ENCODE measurements at places on chromosomes 6 and 20.

DNA sequence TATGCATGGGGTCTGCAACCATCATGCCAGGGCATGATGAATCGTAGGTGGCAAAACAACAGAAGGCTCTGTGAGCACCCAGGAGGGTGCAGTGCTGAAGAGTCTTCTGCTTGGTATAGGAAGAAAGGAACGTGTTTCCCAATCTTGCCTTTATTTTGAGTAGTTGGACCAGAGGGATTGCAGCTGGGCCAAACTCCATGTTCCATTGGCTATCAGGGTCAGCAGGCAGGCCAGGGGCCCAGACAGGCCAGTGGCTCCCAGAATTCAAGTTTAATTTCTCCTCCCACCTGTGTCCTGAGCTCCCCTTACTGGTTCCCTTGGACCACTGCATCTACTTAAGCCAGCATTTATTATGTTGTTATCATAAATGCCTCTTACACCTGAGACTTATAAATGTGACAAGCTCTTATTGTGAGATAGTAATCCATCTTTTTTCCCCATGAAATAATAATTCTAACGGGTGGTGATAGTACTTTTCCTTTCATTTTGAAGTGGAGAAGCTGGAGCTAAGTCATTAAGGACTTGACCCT is 918 bp upstream of the TRIM38 start:
- DNase-seq, result no peak

DNA sequence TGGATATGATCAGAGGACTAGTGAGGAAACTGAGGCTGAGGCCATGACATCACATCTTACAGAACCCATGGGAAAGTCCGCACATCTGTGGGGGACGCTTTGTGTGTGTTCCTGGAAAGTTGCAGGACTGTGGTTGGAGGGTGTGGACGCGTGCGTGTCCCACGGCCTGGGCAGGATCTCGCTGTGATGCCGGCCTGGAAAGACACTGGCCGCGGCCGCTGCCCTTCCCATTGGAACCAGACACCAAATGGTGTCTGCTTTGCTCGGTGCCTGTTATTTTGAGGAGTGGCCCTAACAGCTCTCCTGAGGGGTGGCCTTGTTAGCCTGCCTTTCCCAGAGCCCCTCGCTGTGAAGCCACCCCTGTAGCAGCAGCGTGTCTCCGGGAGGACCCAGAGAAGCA is 41.1 kb downstream of the DLL1 start:
- no peak for DNase-seq

GRCh38 chr6:158460602-158461169 is 99.2 kb upstream of the TMEM181 start:
- no peak for DNase-seq

GRCh38 chr20:62159839-62160238 is 16.3 kb downstream of the SS18L1 start:
- no peak for DNase-seq

DNA sequence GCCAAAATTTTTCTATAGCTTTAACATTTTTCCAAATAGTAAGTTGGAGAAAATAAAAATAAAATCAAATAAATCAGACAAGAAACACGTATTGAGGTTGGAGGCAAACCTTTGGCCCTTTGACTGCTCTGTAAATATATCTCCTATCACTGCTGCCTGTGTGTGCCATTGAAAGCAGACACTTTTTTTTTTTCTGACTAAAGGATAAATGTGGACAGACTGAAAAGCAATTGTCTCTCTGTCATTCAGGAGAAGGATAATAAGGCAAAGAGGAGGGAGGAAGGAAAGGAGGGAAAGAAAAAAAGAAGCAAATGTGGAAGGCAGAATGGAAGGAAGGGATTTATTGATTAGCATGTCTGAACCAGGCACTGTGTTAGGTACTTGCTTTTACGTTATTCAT is 85.2 kb upstream of the SULF2 start:
- no peak for DNase-seq

- no peak for DNase-seq
Observed at GRCh38 chr6:119436583-119436982, 87.0 kb upstream of the MAN1A1 start.

- no peak for DNase-seq
Observed at GRCh38 chr6:34745277-34746103, 11.8 kb upstream of the SNRPC start.

DNA sequence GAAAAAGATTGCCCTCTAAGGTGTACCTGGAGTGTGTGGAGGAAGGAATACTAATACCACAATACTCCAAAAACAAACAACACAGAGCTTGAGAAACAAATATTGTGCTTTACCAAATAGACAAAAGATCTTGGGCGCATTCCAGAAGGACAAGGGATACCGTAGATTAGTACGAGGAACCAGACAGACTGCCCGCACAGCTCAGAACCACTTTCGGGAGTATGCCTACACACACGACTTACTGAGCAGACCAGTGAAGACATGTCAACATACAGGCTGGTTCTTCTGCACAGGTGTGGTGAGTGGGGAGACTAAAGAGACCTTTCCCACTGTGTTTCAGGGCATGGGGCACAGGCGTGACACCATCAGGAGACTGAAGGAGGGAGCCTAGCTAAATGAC is 15.8 kb upstream of the FOXQ1 start:
- DNase-seq, result no peak

GRCh38 chr6:166379800-166380199 is 2.9 kb downstream of the MPC1 start:
- no peak for DNase-seq

DNA sequence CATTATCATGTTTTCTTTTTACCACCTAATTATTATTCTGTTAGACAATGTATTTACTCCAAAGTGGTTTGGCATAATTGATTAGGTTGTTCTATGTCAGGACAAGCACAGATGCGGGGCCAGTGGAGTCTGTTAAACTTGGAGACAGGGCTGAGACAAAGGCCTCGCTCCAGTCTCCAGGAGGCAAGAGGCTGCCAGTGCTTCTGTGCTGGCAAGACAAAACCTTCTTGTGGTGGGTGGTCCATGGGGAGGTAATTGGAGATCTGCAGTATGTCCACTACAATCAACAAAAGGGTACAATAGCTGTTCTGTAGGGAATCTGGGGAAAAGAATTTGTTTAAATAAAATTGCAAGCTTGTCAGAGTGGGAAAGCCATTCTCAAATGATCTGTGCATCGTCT is 677.2 kb upstream of the SLC35B3 start:
- DNase-seq, result no peak

GRCh38 chr6:101393251-101393828 is at the start of gene GRIK2:
Gene GRIK2, plus strand, starts transcription at chr6:101393708.
- DNase-seq, result peak; percentile 78

DNA sequence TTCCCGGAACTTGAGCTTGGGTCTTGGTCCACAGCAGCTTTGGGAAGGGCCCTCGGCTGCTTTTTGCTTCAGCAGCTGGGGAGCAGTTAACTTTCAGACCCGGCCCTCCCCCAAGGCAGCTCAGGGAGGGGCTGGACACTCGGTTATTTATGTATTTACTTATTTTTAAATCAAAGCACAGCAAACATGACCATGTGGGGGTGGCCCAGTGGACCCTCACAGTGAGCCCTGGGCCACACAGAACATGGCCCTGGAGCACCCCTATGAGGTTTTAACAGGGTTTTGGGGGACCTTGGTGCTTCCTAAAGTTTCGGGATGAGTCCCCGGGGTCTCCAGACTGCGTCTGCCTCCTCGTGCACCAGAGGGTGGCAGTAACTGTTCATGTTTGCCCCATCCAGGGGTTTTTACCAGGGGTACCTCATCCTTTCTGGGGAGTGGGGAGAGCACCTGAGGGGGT is 26.6 kb upstream of the NPBWR2 start:
- no peak for DNase-seq

- DNase-seq, result no peak
Observed at GRCh38 chr6:5537967-5538366, 276.7 kb downstream of the FARS2 start.

DNA sequence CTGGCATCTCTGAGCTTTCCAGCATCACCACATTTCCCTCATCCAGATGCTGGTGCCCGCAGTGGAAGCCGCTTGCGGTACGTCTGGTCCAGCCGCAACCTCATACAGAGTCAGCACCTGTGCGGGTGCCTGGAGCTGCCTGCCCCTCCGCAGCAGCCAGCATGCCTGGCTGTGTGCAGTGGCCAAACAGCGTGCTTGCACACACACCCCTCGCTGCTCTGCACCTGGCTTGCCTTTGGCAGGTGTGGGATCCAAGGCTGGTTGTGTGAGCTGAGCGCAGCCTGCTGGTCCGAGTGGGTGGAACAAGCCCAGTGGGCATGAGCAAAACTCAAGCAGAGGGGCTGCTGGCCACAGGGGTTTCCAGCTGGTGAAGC is 3.1 kb upstream of the HINT3 start:
- DNase-seq, result peak; percentile 67

DNA sequence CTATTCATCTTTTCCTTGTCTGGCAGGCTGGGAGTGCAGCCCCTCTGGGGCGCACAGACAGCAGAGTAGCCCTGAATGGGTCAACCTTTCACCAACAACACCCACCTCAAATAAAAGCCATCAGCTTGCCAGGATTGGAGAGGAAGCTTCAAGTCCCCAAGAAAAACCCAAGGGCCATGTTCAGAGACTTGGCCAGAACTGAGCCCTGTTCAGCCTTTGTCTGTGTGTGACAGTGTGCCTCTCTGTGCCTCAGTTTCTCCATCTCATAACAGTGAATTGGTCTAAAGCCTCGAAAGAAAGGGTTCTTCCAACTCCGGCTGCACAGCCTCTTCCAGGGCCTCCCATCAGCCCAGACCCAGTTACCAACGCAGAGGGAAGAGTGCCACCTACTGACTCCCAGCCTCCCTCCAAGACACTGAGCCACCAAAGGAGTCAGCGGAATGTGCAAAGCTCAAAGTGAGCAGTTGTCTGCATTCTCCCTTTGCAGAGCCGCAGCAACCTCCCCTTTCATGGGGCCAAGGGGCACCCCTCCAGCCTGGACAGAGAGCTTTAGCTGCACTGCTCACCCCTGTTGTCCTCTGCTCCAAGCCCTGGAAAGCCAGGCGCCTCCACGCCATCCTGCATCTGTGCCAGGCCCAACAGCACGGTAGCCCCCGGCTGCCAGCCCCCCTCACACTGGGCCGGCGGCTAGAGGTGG is 82.7 kb upstream of the TOP1 start:
- DNase-seq, result no peak

DNA sequence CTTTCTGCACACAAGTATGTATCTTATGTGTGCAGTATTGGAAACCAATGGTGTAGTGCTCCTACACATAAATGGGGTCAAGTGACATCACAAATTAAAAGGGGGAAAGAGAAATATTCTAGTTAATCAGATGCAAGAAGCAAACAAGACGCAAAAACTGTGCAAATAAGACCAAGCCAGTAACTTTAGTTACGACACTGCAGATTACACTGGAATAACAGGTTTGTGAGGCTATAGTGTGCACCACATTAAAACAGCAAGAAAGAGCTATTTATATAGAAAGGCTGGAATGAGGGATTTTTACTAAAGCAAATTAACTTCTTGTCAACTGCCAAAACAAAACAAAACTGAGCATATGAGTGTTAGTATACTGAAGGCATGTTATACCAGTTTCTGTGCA is 45.8 kb downstream of the NR2E1 start:
- no peak for DNase-seq

GRCh38 chr6:111912904-111913303 is 39.7 kb upstream of the FYN start:
- DNase-seq, result no peak

GRCh38 chr20:53048387-53048786 is 76.2 kb downstream of the TSHZ2 start:
- no peak for DNase-seq

DNA sequence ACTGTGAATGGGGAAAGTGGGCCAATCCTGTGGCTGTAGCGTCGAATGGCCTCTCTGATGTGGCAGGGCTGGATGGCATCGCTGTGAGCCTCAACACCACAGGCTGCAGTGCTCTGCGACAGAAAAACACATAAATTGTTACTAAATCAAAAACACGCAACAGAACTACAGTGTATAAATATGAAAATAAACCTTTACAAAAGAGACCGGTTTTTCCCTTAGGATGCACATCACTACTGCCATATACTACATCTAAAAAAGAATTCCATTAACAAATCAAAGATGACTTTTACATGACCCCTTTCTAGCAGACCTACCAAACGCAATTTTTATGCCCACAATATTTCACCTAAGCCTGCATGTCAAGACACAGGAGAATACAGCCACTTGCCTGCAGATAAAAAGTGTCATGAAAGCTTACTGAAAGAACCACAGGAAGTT is 395.5 kb upstream of the RUNX2 start:
- DNase-seq, result no peak

- peak; percentile 15 for DNase-seq
Observed at GRCh38 chr6:34602318-34603111, 46.4 kb upstream of the SPDEF start.

GRCh38 chr20:47676912-47677634 is 108.2 kb downstream of the SULF2 start:
- no peak for DNase-seq

- no peak for DNase-seq
Observed at GRCh38 chr20:45016089-45016671, 49.9 kb downstream of the STK4 start.

DNA sequence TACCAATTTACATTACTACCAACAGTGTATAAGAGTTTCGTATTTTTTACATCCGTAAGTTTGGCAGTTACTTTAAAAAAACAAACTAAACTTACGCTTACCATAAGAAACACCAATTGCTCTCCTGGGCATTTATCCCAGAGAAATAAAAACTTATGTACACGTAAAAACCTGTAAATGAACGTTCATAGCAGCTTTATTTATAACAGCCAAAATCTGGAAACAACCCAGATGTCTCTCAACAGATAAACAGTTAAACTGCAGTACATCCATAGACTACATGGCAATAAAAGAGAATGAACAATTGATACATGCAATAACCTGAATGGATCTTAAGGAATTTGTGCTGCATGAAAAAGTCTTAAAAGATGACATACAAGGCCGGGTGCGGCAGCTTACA is 30.7 kb downstream of the NCR2 start:
- DNase-seq, result no peak

GRCh38 chr6:40410821-40411220 is 176.3 kb downstream of the LRFN2 start:
- no peak for DNase-seq

- no peak for DNase-seq
Observed at GRCh38 chr6:167568407-167569024, 243.6 kb downstream of the TTLL2 start.

DNA sequence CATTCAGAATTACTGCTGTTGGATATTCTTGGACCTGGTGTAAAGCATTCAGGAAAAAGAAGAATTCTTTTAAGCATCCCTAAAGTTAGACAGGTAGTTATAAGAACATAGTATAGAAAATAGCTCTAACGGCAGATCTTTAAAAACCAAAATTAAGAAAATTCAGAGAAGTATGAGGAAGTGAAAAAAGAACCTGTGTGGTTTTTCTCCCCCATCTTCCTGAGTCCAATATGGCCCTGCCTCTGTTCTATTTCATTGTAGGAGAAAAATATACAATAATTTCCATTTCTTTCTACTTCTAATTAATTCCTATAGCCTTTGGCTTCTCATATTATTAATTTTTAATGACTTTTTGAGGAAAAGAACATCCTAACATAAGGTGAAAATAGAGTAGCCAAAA is 47.1 kb downstream of the FHL5 start:
- no peak for DNase-seq

DNA sequence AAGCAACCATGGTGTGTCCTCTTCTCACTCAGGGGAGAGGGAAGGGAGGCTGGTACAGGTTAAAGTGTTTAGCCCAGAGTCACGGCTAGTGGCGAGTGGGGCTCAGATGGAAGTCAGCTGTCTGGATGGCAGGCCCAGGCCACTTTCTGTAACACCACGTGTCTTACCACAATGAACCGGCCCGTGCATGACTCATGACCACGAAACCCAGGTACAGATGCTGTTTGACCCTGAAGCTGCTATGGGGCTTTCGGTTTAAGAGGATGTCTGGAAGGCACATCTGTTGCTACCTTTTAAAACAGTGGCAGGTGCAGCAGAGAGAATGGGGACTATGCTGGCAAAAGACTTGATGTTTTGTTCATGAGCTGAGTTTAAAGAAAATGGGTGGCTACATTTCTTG is 36.5 kb upstream of the MPC1 start:
- no peak for DNase-seq
